Endothelial cell (in vitro differentiated cells): ENCODE measurements at places on chromosomes 13 and 19.

DNA sequence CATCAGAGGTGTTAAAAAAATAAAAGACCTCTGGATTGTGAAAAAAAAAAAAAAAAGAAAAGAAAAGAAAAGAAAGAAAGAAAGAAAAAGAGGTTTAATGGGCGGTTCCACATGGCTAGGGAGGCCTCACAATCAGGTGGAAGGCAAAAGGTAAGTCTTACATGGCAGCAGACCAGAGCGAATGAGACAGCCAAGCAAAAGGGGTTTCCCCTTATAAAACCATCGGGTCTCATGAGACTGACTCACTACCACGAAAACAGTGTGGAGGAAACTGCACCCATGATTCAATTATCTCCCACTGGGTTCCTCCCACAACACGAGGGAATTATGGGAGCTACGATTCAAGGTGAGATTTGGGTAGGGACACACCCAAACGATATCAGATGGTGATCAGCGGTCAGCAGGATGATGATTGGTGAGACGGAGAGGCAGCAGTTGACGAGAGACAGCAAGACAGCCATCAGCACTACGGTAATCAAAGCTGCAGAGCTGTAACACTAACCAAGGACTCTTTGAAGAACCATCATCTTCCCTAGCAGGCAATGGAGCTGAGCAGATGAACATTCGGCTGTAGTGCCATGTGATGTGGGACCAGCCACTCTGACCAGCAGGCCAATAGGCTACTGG is 3.9 kb upstream of the CD209 start:
- DNase-seq, result no peak

- DNase-seq, result no peak
Observed at GRCh38 chr13:36074659-36075058, 56.5 kb downstream of the DCLK1 start.

DNA sequence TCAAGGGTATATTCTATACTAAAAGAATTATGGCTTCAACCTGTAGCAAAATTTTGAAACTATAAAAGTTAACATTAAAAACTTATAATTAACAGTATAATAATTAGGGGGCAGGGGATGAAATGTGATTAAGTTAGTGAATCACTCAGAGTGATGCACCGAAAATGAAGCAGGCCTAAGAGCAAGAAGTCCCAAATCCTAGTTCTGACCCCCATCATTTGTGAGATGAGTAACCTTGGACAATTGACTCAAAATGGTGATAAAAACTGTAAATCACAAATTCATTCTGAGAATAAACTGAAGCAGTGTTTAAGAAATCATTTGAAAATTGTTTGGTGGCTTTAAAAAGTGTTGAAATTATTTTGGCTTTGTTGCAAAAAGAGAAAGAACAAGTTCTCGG is 56.8 kb downstream of the KLF12 start:
- no peak for DNase-seq

DNA sequence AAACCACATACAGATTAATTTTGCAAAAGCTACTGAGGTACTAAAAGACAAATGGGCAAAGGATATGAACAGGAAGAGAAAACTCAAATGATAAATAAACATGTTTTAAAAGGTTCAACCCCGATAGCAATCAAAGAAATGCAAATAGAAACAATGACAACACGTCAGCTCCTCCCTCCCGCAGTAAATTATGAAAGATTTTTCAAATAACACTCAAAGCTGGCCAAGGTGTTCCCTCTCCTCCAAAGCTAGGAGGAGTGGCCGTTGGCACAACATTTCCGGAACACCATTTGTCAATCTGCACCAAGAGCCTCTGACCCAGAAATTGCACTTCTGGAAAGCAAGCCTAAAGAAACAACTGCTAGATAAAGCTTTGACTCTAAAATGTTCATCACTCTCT is 28.3 kb downstream of the INSR start:
- no peak for DNase-seq

DNA sequence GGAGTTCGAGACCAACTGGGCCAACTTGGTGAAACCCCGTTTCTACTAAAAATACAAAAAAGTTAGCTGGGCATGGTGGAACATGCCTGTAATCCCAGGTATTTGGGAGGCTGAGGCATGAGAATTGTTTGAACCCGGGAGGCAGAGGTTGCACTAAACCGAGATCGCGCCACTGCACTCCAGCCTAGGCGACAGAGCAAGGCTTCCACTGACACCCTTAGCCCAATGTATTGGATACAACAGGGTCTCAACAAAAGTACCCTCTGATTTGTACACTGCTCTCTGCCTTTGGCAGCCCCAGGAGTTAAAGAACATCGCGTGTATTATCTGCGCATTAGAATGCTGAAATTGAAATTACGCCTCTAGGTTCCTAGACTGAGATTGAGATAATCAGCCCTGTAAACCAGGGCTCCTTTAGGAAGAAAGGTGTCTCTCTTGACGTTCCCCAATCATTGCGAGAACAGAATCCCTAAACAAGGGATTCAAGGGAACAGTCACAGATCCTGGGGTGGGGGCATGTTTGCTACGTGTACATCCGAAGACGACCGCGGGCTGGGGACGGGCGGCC is 21.9 kb downstream of the IPO5 start:
- DNase-seq, result no peak

- DNase-seq, result no peak
Observed at GRCh38 chr19:58586133-58586765, 13.1 kb upstream of the MZF1 start.

- no peak for DNase-seq
Observed at GRCh38 chr19:15321739-15322138, 10.6 kb downstream of the BRD4 start.

GRCh38 chr19:55068950-55069864 is 6.3 kb upstream of the RDH13 start:
- DNase-seq, result no peak

GRCh38 chr19:1270213-1270853 is 1.2 kb downstream of the CIRBP start:
- no peak for DNase-seq

GRCh38 chr19:49858088-49858985 is 7.4 kb downstream of the PTOV1 start:
- DNase-seq, result no peak

- DNase-seq, result no peak
Observed at GRCh38 chr13:60514891-60515290, 117.9 kb downstream of the TDRD3 start.

- no peak for DNase-seq
Observed at GRCh38 chr19:3780786-3781304, 5.3 kb downstream of the MATK start.

DNA sequence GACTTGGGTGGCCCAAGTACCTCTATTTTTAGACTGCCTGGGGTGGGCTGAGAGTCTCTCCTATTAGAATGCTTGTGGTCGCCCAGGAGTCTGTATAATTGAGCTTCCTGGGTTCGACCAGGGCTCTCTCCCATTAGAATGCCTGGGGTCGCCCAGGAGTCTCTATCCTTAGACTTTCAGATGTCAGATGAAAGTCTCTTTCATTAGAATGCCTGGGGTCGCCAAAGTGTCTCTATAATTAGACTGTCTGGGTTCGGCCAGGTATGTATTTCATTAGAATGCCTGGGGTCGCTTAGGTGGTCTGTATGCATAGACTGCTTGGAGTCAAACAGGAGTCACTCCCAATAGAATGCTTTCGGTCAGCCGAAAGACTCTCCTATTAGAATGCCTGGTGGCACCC is 1471.7 kb downstream of the UQCRFS1 start:
- DNase-seq, result no peak

- DNase-seq, result no peak
Observed at GRCh38 chr13:42413484-42413815, 141.5 kb downstream of the AKAP11 start.

GRCh38 chr19:34507414-34508067 is 26.0 kb downstream of the WTIP start:
- DNase-seq, result no peak

DNA sequence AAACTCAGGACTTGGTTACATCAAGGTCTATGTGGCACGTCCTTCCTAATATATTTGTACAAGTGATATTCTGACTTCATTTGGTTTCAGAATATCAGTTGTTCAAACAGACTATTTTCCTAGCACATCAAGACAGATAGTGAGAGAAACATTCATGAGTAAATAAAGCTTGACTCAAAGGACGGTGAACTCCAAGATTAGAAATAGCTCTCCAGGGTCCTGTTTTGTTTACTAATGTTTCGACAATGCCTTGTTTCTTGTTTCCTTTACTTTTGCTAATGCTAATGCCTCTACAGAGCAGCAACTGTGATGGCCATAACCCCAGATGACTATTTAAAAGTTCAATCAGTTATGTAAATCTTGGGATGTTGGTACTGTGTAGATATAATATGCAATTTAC is 313.9 kb downstream of the KLF12 start:
- no peak for DNase-seq

DNA sequence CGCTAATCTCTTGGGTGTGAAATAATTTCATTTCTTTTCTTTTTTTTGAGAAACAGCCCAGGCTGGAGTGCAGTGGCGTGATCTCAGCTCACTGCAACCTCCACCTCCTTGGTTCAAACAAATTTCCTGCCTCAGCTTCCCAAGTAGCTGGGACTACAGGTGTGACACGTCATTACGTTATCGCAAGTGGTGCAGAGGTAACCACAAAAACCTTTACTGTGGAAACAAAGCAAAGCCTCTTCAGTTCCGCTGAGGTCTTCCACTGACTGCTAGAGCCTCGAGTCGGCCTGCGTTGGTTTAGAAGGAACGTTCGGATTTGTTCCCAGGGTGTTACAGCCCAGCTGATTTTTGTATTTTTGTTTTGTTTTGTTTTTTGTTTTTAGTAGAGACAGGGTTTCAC is 2.0 kb upstream of the ZNF784 start:
- no peak for DNase-seq

DNA sequence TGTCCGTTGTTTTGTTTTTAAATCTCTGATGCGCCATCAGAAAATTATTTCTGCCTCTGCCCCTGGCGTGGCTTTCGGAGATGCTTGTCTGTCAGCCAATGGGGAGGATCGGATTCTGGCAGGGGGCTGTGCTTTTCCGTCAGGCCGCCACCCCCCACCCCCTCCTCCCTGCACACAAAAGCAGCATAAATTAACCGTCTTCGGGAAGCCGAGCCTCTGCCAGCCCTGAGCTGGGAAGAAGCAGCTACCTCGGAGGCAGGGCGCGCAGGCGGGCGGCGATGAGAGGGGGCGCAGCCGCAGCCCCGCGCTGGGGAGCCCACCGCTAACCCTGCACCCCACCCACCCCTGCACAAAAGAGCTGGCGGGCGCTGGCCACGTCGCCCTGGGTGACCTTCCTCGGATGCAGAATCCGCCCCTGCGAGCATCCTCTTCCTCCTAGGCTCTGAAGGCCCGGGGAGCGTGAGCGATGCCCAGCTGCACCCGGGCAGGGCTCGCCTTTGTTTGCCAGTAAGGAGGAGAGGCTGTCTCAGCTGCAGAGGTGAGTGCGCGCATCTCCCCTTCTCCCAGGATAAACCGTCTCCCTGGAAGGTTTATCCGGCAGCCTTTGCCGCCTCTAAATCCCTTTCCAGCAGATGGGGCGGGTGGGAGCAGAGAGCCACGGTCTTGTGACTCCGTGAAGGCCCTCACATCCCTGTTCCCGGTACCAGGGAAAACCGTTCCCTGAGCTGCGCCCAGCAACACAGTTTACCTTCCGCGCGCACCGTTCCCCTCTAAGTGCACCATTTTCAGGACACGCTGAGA is at the start of gene ATCAY:
ATCAY (plus strand) TSS at position 215 of the 801 bp plus-strand sequence. CDS start 5,083 bp downstream, outside the sequence.
- DNase-seq, result no peak

DNA sequence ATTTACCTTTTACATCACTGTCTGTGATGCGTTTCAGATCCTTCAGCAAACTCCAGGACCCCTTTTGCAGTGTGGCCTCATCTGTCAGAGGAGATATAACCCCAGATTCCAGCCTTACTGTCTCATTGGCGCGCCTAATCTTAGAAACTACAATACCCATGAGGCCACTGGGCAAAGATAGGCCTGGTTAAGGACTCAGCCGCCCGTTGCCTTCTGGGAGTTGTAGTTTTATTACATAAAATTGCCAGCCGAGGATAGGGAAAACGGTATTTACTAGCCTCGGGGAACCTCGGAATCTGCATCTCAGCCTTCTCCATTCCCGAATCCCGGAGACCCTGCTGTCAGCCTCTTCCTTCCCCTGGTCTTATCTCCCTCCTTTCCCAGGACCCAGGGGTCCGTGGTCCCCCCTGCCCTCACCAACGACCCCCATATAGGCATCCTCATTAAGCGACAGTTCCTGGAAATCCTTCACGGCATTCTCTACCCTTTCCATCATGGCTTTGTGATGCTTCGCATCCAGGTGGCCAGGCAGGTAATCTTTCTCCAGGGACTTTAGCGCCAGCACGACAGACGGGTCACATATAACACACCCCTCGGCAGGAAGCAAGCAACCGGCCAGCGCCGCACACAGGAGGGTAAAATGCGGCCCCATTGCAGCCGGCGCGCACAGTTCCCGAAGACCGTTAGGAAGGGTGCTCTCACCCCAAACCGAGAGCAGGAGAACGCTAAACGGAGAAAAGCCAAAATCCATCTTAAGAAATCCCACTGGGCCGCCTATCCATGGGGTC is 1.3 kb downstream of the IZUMO1 start:
- peak; percentile 60 for DNase-seq

DNA sequence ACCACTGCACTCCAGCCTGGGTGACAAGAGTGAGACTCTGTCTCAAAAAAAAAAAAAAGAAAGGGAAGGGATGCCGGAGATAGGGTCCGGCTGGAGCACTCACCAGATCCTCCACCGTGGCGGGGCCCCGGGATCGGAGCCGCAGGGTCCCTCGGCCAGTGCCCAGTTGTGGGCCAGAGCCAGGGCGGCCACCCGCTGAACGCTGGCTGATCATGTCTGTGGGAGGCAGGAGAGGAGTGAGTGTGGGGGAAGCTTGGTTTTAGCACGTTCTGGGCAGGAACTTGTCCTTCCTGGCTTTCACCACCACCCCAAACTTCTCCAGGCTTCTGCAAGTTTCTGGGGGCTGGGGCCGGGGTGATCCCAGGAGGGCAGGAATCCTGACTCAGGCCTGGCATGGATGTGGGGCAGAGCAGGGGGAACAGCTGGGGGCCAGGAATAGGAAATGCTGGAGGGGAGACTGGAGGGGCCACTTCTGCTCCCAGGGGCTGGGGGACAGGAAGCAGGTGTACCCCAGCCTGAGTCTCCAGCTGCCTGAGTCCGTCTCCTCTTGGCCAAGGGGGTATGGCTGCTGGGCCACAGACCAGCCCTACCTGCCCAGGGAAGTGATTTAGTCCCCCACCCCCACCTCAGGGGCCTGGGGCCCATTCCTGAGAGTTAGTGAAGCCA is 4.3 kb upstream of the PTGER1 start:
- no peak for DNase-seq

DNA sequence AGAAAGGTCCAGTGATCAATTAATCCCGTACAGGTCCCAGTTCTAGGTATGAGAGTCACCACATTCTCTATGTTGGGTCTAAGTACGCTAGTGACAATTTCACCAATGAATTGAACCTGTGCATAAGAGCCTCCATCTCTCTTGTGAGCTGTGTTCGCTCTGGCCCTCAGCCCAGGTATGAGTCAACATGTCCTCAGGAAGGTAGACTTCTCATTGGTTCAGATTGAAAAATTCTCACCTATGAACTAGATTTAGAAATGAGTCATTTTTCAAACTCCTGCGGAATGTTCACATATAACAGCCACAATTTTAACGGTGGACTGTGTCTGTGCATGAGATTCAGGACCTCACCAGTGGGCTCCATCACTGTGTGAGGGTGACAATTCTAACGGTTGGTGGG is 12.7 kb upstream of the ZNF43 start:
- no peak for DNase-seq
